Liver (tissue), 10 donors: ENCODE measurements at places on chromosomes 7 and 10.

GRCh38 chr7:123712619-123713018 is 36.2 kb downstream of the WASL start:
- DNase-seq = no peak

- DNase-seq = no peak
Observed at GRCh38 chr7:137968890-137969289, 33.0 kb downstream of the CREB3L2 start.

- no peak for DNase-seq
Observed at GRCh38 chr10:21021843-21022594, 124.9 kb upstream of the NEBL start.

- no peak for DNase-seq
Observed at GRCh38 chr10:86164174-86164774, 202.3 kb downstream of the GRID1 start.

- no peak for DNase-seq
Observed at GRCh38 chr7:12764458-12764891, 77.0 kb downstream of the ARL4A start.

DNA sequence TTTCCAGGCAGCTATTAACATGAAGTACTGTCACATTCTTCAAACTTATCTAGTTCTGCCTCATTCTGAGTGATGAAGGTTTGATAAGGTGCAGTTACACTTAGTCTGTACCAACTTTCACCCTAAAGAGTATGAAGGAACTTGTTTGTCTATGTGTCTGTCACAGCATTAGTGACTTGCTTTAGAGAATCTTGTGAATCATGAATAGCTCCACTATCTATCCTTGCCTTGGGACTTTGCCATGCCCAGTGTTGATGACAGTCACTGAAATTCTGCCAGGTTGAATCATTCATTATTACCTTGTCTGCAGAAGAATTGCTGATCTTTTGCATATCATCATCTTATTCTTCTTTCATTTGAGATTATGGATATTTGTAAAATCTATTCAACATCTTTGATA is 50.9 kb upstream of the A1CF start:
- no peak for DNase-seq

GRCh38 chr10:74753442-74754211 is 72.8 kb upstream of the KAT6B start:
- no peak for DNase-seq

- DNase-seq = no peak
Observed at GRCh38 chr10:31095677-31096560, 64.3 kb upstream of the ZNF438 start.

GRCh38 chr7:149473251-149473650 is 12.4 kb upstream of the ZNF777 start:
- DNase-seq = no peak

DNA sequence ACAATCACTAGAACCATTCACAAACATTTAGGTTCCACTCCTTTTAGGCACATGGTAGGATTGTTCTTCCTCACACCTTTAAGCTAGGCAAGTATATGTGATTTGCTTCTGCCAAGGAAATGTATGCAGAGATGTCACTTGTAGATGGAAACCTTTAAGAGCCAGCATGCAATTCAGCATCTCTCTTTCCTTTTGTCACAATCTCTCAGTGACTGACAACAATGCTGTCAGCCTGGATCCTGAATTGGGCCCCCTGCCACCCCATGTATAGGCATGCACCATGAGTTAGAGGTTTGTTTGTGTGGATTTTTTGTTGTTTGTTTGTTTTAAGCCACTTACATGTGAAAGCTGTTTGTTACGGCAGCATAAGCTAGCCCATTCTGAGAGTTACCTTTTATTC is 169.6 kb upstream of the PDE1C start:
- no peak for DNase-seq

DNA sequence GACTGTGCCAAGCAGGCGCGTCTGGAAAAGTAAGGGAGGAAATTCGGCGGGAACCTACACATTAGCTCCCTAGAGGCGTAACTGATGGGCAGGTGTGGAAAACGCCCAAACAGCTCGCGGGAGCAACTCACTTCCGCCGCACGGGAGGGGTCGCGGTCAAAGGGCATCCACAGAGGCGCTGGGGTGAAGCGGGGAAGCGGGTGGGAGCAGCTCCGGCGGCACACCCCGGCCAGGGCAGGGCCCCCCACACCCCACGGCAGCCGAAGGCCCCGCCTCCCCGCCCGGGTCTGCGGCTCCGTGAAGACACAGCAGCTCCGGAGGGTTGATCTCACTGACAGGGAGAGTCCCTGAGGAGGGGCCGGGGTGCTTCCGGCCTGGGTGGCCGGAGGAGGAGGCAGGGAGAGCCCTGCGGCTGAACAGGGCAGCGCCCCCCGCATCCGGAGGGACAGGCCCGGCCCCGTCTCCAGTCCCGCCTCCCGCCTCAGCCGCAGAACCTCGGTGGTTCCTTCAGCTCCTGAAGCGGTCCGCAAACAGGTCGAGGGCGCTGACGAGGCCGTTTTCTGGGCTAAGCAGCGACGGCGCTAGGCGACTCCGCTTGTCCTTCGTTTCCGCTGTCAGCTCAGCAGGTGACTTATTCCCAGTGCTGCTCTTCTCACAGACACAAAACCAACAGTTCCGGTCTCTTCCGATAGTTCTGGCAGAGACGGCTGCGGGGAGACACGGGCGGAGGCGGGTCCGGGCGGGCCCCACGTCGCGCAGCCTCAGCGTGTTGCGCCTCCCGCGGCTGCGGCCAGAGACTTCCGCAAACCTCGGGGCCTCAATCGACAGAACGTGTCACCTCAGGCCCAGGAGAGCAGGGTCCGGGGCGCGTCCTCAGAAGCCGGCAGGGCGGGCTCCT is 276.1 kb downstream of the DNAJB6 start:
- no peak for DNase-seq

- DNase-seq = no peak
Observed at GRCh38 chr10:103550229-103550628, 56.7 kb downstream of the NEURL1 start.

GRCh38 chr10:21920633-21921032 is 82.9 kb downstream of the DNAJC1 start:
- no peak for DNase-seq

DNA sequence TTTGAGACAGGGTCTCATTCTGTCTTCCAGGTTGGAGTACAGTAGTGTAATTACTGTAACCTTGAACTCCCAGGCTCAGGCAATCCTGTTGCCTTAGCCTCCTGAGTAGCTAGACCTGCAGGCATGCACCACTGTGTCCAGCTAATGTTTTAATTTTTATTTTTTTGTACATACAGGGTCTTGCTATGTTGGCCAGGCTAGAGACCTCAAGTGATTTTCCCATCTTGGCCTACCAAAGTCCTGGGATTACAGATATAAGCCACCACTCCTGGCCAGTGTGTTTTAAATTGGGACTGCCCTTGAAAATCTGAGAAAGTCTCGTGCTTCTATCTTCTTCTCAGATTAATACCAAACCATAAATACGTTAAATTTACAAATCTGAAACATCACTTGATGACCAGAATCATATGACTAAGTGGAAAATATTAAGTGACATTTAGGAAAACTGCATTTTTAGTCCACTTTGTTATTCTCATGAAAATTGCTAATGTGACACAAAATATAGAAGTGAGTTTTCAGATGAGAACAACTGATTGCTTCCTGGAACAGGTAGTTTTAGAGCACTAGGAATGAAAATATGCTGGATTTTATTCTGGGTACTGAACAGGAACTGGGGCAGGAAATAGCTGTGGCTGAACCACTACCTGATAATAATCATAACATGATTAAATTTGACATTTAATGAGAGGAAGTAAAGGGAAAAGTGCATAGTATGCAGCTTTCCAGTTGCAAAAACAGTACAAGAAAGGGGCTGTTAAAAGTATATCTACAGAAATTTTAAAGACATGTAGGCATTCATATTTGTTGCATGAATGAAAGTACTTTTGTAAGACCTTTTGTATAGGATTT is 4.2 kb downstream of the PHTF2 start:
- DNase-seq = no peak

- DNase-seq = no peak
Observed at GRCh38 chr10:102705531-102705930, 8.7 kb downstream of the ARL3 start.

DNA sequence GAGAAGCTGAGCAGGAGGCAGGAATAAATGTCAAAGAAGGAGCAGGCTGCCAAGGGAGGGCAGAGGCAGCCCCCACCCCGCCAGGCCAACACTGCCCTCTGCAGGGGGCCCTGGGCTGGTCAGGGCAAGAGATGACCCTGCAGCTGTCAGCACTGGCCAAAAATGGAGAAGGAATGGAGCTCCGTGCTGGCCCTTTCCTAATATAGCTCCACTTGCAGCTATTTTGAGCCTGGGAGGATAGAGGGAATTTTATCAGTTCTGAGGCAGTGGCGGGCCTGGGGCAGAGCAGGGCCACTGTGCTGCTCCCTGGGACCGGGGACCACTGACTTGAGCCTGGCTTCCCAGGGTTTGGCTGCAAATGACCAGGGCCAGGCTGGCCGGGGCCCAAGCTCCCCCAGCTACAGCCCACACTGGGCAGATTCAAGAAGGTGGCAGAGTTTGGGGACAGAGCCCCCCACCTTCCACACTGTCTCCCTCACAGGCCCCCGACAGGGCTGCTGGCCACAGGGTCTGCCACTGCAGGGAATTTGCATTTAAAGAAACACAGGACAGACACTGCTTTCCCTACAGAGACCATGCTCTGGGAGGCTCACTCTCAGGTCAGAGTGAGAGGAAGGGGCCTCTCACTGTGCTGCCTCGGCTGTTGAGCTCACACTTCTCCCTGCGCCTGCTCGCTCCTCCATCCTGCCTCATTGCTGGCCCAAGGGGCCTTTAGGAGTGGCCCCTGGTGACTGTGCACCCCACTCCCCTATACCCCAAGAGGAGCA is 16.2 kb downstream of the LDB3 start:
- DNase-seq = no peak

- DNase-seq = no peak
Observed at GRCh38 chr7:7522421-7522820, 13.3 kb downstream of the COL28A1 start.

GRCh38 chr7:107103369-107103768 is 58.9 kb downstream of the PRKAR2B start:
- DNase-seq = no peak
